Right ventricle myocardium inferior (tissue), 1 donor: ENCODE measurements at places on chromosomes 1 and 21. TPM values are rescaled to one million over a fixed set of nuclear protein-coding genes. Genes with fewer than 3 reads are reported as not detected.

The KPRP gene
- not detected for total RNA-seq

GRCh38 chr1:221994274-221994698, 252.4 kb upstream of the DUSP10 start:
- no peak for DNase-seq

The TMEM125 gene
- total RNA-seq, result not detected

The FAM78B gene
- total RNA-seq, result 3.4 TPM

- no peak for DNase-seq
These were observed 44.6 kb downstream of the NFYC start for GRCh38 chr1:40736085-40736531.

- DNase-seq, result no peak
These were observed 64.9 kb upstream of the KRTAP19-8 start for GRCh38 chr21:31103163-31103562.

The ABL2 gene
- 8.5 TPM for total RNA-seq

- no peak for DNase-seq
These were observed 420.6 kb upstream of the DAB1 start for GRCh38 chr1:57844382-57844980.

DNA sequence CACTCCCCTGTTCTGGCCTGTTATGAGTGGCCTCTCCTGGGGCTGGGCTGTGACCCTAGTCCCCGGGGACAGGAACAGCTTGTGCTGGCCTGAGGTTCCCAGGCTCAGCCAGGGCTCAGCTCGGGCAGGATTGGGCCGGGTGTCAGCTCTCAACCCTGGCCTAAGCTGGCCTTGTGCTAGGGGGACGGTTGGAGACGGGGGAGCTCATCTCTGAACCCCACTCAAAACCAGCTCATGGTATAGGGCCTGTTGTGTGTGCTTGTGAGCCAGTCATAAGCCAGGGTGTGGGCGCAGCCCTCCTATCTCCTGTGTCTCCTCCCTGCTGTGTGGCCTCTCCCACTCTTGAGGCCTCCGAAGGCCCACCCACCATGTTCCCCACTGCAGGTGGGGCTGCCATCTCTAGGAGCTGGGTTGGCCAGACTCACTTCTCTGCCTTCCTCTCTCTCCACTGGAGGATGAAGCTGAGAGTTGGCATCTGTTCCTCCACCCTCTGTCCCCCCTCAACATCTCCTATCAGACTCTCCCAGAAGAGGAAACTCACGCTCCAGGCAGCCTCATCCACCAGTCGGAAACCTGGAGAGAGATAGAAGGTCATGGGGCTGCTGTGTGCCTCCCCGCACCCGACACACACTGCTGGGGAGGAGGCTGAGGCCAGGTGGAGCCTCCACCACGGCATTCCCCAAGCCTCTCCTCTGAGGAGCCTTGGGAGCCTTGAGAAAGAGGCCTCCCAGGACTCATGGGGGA, 1.4 kb downstream of the PEAR1 start:
- peak; percentile 73 for DNase-seq

DNA sequence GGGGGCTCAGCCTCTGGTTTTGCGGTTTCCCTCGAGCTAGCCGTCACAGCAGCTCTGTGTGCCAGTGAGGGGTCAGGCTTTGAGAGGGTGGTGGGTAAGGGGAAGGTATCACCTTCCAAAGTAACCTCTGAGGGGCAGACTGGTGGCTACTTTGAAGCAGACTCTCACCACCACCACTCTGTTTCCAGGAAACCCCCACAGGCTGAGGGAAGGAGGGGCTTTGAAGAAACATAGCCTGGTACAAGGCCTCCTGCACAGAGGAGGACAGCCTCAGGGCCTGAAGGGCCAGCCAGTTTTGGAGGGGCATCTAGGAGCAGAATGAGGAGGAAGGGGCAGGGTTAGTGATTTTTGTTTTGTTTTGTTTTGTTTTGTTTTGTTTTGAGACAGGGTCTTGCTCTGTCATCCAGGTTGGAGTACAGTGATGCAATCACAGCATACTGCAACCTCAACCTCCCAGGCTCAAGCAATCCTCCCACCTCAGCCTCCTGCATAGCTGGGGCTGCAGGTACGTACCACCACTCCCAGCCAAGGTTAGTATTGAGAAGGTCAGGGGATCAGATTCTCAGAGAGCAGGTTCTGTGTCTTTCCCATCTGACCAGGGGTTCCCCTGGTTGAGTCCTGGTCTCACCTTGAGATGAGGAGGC, 17.2 kb upstream of the ZNF683 start:
- no peak for DNase-seq

DNA sequence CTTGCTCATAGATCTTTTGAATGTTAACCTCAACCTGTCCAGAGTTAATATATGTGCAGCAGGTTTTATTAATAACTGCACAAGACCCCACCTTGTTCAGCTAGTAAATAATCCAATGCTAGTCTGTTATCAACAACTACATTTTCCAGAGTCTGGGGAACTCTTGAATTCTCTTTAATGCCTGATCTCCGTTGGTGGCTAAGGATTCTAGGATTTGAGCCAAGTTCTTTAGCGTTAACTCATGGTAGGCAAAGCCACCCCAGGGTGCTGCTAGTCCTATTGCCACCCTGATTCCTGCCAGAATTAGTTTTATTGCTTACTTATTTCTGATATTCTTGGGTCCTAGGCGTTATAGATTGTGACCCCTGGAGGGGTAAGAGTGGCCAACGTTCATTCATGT, 12.8 kb downstream of the BACE2 start:
- no peak for DNase-seq

DNA sequence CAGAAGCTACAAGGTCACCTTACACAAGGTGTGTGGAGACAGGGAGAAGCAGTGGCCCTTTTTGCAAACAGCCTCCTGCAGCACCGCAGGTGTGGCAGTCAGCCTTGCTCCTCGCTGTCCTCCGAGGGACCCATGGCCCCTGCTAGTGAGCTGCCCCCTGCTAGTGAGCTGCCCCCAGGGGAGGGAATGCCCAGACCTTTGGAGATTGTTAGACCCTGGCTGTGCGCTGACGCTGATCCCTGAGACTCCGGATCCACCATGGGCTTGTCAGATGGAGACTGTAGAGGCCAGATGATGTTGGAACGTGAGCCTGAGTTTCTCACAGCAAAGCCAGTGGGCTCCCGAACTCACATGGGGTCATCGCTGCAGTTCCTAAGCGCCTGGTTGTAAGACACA, 172.2 kb downstream of the NPHP4 start:
- no peak for DNase-seq

The CTXND2 gene
- not detected for total RNA-seq

- DNase-seq, result no peak
These were observed 34.5 kb downstream of the NUAK2 start for GRCh38 chr1:205287076-205287475.

- no peak for DNase-seq
These were observed 322.4 kb upstream of the DEPDC1 start for GRCh38 chr1:68819190-68819829.

The NPR1 gene
- total RNA-seq, result 14.6 TPM

The KCNJ6 gene
- not detected for total RNA-seq

DNA sequence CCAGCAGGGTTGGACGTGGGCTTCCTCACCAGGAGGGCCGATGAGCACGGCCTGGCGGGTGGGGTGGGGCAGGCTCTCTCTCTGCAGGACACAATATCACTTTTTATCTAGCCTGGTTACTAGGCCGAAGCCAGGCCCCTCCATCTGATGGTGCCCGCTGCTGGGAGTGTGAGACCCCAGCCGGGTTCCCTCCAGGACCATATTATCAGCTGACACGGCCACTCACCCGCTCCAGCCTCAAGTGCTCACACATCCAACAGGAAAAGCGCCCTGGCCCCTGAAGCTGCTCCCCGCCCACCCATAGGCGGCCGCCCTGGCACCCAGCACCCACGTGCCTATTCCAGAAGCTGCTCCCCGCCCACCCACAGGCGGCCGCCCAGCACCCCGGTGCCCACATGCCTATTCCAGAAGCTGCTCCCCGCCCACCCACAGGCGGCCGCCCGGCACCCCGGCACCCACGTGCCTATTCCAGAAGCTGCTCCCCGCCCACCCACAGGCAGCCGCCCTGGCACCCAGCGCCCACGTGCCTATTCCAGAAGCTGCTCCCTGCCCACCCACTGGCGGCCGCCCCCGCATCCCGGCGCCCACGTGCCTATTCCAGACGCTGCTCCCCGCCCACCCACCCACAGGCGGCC, 5.0 kb downstream of the SLC19A1 start:
- peak; percentile 52 for DNase-seq

The LHX8 gene
- not detected for total RNA-seq

- no peak for DNase-seq
These were observed 32.1 kb downstream of the IL12RB2 start for GRCh38 chr1:67339623-67340343.

GRCh38 chr1:1433804-1434130, 1.7 kb upstream of the VWA1 start:
- DNase-seq, result no peak

The OR14K1 gene
- not detected for total RNA-seq

DNA sequence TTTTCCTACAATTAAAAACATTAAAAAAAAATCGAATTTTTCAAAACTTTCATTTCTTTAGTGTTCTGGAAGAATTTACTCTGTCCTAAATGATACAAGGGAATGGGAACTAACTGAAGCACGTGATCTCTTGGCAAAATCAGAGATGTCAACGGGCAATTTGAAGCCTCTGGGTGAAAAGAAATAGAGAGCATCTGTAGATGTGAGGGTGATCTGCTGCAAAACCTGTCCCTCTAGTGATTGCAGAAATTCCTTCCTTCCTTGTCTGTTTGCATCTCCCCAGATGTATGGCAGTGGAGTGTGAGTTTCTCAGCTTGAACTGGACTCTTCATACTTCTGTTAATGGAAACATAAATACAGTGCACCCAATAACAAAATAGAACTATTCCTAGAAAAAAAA, 100.5 kb upstream of the S1PR1 start:
- no peak for DNase-seq

- no peak for DNase-seq
These were observed 187.0 kb upstream of the ESRRG start for GRCh38 chr1:216910081-216910840.

- no peak for DNase-seq
These were observed 24.2 kb downstream of the SNRNP40 start for GRCh38 chr1:31272369-31272768.

DNA sequence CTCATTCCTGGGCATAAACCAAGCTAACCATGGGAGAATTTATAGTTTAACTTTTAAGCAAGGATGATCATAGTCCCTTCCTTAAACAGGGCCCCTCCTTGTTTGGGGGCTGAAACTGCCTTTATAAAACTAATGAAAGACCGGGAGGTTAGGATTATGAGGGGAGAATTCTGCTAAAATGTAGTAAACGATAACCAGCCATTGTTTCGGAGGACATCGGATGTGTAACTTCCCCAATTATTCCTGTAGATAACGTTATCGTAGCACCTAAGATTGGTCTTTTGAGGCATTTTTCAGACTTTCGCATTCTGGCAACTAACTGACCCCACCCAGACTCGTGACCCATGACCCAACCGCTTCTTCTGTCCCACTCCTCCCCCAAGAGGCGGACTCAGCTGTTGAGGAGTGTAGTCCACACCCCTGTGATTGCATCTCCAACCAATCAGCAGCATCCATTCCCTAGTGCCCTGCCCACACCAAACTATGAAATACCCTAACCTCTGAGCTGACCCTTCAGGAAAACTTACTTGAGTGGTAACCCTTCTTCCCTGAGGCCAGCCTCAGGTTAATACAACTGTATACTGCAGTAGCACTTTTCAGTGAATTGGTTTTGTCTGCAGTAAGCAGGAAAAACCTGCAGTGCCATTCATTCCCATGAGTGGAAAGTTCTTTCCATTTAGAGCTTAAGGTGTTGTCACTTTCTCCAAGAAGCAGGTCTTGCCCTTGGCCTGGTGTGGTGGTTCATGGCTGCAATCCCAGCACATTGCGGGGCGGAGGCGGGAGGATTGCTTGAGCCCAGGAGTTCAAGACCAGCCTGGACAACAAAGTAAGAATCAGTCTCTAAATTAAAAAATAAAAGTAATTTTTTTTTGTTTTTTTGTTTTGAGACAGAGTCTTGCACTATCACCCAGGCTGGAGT, 823 bp upstream of the SYF2 start:
- DNase-seq, result peak; percentile 89

- no peak for DNase-seq
These were observed 68.6 kb downstream of the RPAP2 start for GRCh38 chr1:92367496-92367895.

DNA sequence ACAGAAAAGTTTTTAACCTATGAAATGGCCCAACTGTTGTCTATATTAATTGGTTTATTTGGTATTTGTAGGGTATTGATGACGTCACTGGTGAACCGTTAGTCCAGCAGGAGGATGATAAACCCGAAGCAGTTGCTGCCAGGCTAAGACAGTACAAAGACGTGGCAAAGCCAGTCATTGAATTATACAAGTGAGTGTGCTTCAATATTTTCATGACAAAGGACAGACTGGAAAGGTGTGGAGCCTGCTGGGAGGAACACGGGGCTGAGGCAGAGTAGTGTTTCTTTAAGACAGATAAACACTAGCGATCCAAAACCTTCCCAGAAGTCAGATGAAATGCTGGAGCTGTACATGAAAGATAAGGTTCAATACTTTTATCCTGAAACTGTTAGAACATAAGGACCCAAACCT, 76.7 kb downstream of the AK4 start:
- DNase-seq, result no peak

The THEMIS2 gene
- 6.3 TPM for total RNA-seq

- no peak for DNase-seq
These were observed 47.8 kb downstream of the DAB1 start for GRCh38 chr1:57376041-57376440.

The RBM11 gene
- total RNA-seq, result 0.14 TPM

The ATP1B1 gene
- 335 TPM for total RNA-seq

The APOBEC4 gene
- total RNA-seq, result not detected

- DNase-seq, result no peak
These were observed 35.5 kb upstream of the RUNX3 start for GRCh38 chr1:24965571-24965930.

DNA sequence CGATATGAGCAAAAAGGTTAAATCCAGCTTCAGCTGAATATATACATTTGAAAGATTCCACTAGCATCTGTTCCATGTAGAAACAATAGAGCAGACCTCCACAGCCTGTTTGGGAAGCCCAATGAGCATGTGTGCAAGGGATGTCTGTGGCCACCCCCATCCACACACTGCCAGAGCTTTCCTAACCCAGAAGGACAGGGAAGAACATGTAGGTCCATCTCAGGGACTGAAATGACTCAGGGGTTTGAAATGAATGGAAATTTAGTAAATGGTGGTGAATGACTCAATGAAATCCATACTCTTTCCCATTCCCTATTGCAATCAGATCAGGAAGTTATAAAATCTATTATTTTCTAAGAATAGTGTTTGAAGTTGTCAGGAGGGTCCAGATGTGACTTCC, 397.2 kb downstream of the DUSP10 start:
- DNase-seq, result no peak

GRCh38 chr1:160855181-160855981, 7.3 kb downstream of the CD244 start:
- DNase-seq, result no peak

DNA sequence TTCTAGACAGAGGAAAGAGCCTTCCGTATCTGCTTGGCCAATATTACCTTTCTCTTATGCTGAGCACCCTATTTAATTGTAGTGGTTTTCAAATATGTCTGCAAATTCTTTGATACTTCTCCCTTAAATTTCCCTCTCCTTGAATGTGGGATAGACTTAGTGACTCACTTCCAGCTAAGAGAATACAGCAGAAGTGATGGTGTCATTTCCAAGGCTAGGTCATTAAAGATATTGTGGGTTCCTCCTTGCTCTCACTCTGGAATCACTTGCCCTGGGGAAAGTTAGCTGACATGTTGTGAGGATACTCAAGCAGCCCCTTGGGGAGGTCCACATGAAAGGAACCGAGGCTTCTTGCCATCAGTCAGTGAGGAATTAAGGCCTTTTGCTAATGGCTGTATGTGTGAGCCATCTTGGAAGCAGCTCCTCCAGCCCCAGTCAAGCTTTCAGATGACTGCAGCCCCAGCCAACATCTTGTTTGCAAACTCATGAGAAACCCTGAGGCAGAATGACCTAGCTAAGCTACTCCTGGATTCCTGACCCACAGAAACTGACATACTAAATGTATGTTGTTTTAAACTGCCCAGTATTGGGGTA, 8.1 kb upstream of the CITED4 start:
- DNase-seq, result no peak

The TBX15 gene
- 0.43 TPM for total RNA-seq
